ENCODE measurements at places on chromosomes 6 and 20.

DNA sequence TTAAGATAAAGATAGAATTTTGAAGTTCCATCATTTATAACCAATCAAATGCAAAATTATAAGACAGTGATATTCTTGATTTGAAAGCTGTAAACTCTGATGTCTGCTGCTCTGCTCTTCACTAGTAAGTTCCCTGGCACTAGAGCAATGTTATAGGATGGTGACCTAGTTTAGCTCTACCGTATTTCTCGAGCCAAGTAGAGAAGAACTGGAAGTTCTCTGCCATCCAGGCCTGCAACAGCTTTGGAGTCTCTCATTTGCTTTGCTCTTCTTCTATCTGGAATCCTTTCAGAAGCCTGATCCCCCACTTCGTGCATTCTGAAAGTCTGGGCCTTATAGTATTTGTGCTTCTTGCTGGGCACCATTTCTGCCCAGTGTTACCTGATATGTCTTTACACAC is 100.3 kb downstream of the PLCB1 start:
- DNase-seq, result no peak

DNA sequence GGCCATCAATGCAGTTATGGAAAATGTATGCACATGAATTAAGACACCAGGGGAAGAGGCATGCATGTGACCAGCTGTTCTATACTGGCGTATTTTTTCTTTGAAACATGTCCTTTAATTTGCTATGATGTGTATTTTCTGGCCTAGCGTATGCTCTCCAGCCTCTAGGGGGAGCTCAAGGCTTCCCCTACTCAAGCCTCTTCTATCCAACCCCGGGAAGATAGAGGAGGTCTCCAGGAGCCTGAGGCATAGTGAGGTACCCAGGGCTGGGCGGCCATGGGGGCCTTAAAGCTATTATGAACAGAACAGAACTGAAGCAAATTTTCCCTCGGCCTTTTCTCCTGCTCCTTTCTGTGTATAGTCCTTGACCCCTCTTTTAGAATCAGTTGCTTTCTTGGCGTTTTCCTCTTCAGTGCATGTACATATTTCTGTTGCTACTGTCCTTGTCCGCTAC is 528.9 kb downstream of the MAFB start:
- DNase-seq, result peak; percentile 59

DNA sequence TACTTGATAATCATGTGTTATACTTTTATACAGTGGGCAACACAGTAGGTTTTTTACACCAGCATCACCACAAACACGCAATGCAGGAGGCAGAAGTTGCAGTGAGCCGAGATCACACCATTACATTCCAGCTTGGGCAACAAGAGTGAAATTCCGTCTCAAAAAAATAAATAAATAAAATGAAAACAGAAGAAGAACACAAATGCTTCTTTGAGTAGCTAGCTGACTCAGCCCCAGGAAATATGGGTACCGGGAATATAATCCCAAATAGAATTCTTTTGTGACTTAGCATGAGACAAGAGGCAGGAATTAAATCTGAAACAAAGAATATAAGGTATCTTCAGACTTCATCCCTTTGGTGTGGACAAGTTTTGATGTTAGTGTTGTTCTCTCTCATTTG is 164.2 kb upstream of the ATXN1 start:
- DNase-seq, result no peak

- DNase-seq, result no peak
These were observed 959.7 kb downstream of the KIF16B start for GRCh38 chr20:15613530-15613929.

GRCh38 chr6:116472706-116473105 is 11.5 kb downstream of the CALHM6 start:
- DNase-seq, result no peak

- no peak for DNase-seq
These were observed 14.4 kb upstream of the HLA-DQA1 start for GRCh38 chr6:32622545-32623401.

DNA sequence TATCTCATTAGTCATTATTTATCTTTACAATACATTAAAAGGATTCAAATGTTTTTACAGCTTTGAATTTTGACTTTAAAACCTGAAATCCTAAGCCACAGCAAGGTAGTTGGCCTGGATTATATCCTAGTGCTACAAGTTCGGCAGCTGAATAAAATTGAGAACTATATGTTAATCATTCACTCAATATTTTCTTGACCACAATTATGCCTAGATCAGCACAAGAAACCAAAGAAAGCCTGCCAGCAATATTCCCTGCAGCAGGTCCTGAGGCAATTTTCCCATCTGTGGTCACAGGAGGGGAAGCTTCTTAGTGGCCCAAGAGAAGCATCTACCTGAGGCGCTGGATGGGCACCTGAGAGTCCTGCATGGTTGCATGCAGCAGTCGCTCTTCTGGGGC is 183.5 kb downstream of the GMDS start:
- no peak for DNase-seq

DNA sequence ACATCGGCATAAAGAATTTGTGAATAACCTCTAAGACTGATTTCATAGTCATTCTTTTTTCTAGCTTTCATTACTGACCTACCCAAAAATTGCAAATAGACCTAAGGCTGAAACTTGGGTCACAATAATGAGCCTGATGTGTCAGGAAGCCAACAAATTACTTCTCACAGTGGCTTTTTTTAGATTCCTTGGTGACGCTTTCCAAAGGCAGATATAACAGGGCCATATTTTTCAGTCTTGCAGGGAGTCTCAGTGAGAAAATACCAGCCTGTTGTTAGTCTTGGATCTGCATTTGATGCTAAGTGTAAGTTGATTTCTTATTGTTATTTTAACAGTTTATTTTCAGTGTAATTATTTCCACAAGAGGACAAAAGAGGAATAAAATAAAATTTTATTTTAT is 179.7 kb downstream of the KHDC1L start:
- DNase-seq, result no peak

- peak; percentile 72 for DNase-seq
These were observed 138.2 kb downstream of the TENT5A start for GRCh38 chr6:81614292-81614691.

DNA sequence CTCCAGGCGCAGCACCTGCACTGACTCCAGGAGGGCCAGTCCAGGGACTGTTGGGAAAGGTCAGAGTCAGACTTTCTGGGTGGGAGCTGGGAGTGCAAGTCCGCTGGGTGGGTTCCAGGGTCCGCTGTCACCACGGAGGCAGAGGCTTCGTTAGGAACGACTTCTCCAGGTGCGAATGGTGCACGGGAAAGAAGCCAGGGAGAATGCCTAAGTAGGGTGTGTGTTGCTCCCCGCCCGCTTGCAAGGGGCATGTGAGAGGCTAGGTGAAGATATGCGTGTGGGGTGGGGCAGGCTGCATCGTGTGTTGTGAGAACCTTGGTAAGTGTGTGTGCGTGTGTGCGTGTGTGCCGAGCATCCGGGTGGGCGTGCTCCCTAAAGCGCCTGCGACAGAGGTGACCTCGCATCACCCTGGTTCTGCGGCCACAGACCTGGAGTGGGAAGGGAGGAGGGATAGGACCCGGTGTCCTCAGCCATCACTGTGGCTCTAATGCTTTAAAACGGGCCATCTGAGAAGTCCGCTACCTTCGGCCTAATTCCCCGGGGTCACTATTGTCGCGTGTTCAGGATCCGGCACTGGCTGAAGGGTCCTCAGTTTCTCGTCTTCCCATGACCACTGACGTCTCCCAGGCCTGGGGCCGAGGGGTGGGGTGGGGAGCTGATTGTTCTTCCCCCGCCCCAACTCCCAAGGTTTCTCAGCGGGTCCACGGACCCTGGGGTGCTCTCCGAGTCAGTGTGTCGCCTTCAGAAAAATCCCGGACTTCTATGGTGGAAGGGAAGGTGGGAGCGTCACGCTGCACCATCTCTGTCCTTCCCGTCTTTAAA is 6.1 kb downstream of the SLC32A1 start:
- no peak for DNase-seq

GRCh38 chr6:29663300-29664042 is 6.6 kb downstream of the MOG start:
- DNase-seq, result no peak

- no peak for DNase-seq
These were observed 522.1 kb upstream of the BTBD3 start for GRCh38 chr20:11395581-11395980.

DNA sequence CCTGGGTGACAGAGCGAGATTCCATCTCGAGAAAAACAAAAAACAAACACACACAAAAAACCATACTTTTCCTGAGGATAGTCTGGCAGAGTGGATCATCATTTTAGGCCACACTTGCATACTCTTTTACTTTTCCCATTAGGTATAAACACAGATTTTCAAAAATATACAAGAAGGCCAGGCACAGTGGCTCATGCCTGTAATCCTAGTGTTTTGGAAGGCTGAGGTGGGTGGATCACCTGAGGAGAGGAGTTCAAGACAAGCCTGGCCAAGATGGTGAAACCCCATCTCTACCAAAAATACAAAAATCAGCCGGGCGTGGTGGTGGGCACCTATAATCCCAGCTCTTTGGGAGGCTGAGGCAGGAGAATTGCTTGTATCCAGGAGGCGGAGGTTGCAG is 85.5 kb downstream of the ARHGAP18 start:
- no peak for DNase-seq

GRCh38 chr20:45913116-45913515 is 1.2 kb upstream of the PLTP start:
- no peak for DNase-seq

- no peak for DNase-seq
These were observed 58.6 kb upstream of the ZNF217 start for GRCh38 chr20:53652090-53652858.

DNA sequence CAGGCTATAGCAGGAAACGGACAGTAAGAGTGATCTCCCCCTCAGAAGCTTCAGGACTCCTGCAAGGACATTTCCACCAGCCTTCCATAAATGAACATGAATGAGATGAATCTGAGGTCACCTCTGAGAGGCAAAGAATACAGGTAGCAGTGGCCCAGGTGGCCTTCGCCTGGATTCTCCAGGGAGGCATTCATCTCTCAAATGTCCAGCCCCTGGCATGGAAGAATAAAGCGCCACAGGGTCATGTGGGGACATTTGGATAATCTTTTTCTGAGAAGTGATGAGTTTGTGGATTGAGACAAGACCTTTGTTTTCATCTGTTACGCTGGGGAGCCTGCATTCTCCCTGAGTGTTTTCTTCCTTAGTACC is 2.9 kb downstream of the GMPR start:
- no peak for DNase-seq

- DNase-seq, result peak; percentile 89
These were observed 30.5 kb downstream of the CDKAL1 start for GRCh38 chr6:20564777-20565176.

DNA sequence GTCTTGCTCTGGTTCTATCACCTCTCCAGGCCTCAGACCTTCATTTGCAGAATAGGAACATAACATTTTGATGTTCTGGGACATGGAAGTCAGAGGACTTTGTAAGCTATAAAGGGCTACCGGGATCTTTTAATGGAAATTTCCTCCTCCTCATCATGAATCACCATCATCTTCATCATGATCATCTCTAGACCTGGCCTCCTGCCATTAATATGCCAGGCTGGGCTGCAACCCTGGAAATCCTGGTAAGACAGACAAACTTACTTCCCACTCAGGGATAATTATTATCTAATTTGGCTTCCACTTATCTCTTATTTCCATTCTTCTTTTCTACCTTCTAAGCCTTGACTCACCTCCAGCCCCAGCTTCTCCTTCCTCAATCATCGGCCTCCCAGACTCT is 41.0 kb upstream of the MRPS18A start:
- no peak for DNase-seq

GRCh38 chr6:42471142-42471541 is 19.4 kb upstream of the TRERF1 start:
- DNase-seq, result no peak

- DNase-seq, result no peak
These were observed 149.2 kb downstream of the MOXD1 start for GRCh38 chr6:132252113-132252512.

DNA sequence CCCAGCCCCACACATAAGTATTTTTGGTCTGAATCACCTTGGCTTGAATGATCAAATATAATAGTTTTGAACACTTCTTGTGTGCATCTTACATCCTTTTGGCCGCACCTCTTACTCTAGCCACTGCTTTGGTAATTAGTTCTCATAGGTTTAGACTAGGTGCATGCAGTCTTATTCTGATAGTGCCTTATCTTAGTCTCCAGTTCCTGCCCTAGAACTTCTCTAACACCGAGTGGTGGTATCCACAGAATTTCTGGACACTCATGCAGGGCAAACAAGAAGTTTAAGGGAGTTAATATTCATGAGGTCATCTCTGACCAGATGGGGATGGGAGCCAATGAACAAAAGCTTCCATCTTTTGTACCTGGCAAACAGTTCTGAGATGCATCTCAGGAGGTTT is 77.5 kb upstream of the AKIRIN2 start:
- no peak for DNase-seq

GRCh38 chr6:83474309-83474708 is 38.0 kb upstream of the PRSS35 start:
- DNase-seq, result peak; percentile 77

GRCh38 chr6:26249707-26249956 is 115.4 kb upstream of the BTN3A2 start:
- DNase-seq, result no peak

- no peak for DNase-seq
These were observed 255.2 kb downstream of the CD109 start for GRCh38 chr6:73951183-73951582.

GRCh38 chr20:24733416-24733815 is 215.7 kb upstream of the CST7 start:
- no peak for DNase-seq

DNA sequence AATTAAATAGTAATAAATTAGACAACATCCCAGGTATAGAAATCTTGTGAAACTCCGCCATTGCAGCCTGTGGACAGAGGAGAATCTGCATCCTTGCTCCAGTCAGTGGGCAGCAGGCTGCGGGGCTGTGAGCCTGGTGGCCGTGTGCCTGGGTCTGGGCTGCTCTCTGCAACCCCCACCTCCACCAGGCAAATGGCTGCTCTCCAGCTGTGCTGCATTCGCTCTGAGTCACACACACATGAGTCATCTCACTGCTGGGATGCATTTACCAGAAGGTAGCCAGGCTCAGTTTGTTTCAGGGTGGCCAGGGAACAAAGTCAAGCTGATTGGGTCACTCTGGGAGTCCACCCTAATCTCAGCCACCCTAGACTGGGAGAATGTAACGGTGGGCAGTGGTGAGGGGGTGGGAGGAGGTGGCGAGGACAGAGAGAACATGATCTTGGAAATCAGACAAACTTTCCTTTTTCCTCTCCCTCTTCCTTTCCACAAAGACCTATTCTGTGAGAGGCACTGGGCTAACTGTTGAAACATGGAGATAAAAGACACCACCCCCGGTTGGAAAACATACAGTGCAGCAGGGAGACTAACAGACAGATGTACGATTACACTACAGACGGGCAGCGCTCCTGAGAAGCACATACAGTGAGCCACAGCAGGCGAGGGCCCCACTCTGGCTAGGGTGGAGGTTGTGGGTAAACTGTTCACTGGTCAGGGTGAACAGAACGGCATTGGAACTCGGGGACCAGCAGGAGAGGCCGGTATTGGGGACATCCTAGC is 59.2 kb downstream of the TRAM2 start:
- DNase-seq, result no peak

Data from NCI-H748 treated with DMSO at 0.1 percent for 48 hours (cell line).